ENCODE measurements at places on chromosomes 6 and 20.

GRCh38 chr20:46423882-46424482, 17.6 kb upstream of the ELMO2 start:
- no peak overlapping the region for H3K4me3 ChIP-seq
- no peak overlapping the region for H3K27ac ChIP-seq
- H3K4me1 ChIP-seq = no peaks in the 10 kb centered on the region
- no peaks in the 10 kb centered on the region for H3K36me3 ChIP-seq

DNA sequence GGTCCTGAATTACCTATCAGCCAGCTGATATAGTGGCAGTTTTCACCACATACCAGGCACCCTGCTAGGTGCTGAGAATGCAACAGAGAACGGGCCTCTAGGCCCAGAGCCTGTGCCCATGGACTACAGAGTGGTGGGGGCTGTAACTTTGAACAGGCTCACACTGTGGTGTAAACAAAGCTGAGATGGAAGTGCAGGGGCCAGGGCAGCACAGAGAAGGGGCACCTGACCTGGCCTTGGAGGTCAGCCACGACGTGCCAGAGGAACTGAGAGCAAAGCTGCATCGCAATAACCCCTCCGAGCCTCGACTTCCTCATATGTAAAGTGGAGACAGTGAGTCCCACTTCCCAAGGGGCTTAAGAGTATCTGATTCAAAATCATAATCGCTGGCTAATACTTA, 105.8 kb downstream of the MAFB start:
- H3K36me3 ChIP-seq = no peaks in the 10 kb centered on the region
- DNase-seq = no peak
- no peaks in the 10 kb centered on the region for H3K4me1 ChIP-seq
- no peak overlapping the region for H3K27ac ChIP-seq
- H3K27me3 ChIP-seq = peaks cover 15% of the 10 kb centered on the region

- no peak overlapping the region for H3K4me3 ChIP-seq
- no peaks in the 10 kb centered on the region for H3K36me3 ChIP-seq
- H3K27me3 ChIP-seq = no peaks in the 10 kb centered on the region
- no peak overlapping the region for H3K27ac ChIP-seq
- no peak for DNase-seq
- no peaks in the 10 kb centered on the region for H3K4me1 ChIP-seq
These were observed 217.1 kb upstream of the MAN1A1 start for GRCh38 chr6:119566546-119567260.

DNA sequence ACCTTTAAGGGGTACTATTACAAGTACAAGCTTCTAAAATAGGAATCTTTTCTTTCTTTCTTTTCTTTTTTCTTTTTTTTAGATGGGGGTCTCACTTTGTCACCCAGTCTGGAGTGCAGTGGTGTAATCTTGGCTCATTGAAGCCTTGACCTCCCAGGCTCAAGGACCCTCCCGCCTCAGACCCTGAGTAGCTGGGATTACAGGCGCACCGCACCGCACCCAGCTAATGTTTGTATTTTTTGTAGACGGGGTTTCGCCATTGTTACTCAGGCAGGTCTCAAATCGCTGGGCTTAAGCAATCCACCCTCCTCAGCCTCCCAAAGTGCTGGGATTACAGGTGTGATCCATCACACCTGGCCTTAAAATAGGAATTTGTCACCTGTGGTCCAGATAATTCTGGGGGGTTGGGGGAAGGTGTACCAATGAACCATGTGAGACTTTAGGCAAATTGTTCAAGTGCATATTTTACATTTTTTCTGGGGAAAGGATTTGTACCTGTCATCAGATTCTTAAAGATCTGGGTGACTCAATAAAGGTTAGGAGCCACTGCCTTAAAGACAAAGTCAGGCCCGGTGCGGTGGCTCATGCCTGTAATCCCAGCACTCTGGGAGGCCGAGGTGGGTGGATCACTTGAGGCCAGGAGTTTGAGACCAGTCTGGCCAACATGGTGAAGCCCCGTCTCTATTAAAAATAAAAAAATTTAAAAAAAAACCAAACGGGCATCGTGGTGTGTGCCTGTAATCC, 19.7 kb upstream of the SYNJ2 start:
- DNase-seq = no peak
- H3K27me3 ChIP-seq = no peaks in the 10 kb centered on the region
- H3K4me3 ChIP-seq = no peak overlapping the region
- peaks cover 18% of the 10 kb centered on the region for H3K36me3 ChIP-seq
- H3K27ac ChIP-seq = no peak overlapping the region
- no peaks in the 10 kb centered on the region for H3K4me1 ChIP-seq

DNA sequence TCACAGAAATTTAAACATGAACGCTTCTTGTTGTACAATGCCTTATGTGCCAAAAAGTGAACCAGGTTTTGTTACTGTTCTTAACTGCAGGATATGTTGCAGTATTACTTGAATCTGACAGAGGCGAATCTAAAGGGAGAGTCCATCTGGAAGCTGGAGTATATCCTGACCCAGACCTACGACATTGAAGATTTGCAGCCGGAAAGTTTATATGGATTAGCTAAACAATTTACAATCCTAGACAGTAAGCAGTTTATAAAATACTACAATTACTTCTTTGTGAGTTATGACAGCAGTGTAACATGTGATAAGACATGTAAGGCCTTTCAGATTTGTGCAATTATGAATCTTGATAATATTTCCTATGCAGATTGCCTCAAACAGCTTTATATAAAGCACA, 19.9 kb downstream of the SMPDL3A start:
- no peak for DNase-seq
- no peak overlapping the region for H3K27ac ChIP-seq
- no peak overlapping the region for H3K4me3 ChIP-seq
- peaks cover 14% of the 10 kb centered on the region for H3K36me3 ChIP-seq

DNA sequence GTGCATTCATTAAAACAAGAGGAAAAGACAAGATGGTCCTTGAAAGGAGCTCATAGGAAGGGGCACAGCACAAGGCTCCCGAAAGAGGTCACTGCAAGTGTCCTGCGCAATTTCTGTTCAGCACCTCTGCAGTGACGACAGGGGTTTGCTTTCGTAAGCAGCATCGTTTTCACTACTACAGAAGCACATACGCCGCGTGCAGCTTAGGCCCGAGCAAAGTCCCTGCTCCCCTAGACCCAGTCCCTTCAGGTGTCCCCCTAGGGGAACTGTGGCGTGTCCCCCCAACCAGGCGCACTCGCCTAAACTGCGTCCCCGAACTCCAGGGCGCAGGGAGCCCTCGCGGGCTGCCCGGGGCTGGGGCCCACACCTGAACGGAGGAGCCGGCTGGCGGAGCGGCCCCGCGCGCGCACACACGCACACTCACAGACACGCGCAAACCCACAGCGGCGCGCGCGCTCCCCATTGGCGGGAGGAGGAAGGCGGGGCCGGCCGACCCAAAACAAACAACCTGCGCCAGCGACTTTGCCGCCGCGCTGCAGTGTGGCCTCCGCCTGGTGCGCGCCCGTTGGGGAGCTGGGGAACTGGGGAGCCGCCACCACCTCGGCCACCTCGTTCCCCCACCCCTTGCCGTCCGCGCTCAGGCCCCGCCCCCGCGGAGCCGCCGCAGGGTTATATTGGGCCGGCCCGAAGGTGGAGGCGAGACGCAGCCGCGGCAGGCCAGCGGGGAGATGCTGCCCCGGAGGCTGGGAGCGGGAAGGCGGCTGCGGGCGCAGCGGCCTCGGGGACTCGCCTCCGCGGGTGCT, at the start of gene FOXQ1:
TSS of gene FOXQ1 (plus strand) at position 699 of the 803 bp plus-strand sequence. CDS start 607 bp downstream, outside the sequence.
- H3K4me3 ChIP-seq = peak within 1 kb of the TSS; percentile 69
- no peak within 1 kb of the TSS for H3K27ac ChIP-seq
- peaks cover 89% of the 10 kb centered on the region for H3K27me3 ChIP-seq
- peaks cover 8% of the 10 kb centered on the region for H3K36me3 ChIP-seq
- no peak for DNase-seq

DNA sequence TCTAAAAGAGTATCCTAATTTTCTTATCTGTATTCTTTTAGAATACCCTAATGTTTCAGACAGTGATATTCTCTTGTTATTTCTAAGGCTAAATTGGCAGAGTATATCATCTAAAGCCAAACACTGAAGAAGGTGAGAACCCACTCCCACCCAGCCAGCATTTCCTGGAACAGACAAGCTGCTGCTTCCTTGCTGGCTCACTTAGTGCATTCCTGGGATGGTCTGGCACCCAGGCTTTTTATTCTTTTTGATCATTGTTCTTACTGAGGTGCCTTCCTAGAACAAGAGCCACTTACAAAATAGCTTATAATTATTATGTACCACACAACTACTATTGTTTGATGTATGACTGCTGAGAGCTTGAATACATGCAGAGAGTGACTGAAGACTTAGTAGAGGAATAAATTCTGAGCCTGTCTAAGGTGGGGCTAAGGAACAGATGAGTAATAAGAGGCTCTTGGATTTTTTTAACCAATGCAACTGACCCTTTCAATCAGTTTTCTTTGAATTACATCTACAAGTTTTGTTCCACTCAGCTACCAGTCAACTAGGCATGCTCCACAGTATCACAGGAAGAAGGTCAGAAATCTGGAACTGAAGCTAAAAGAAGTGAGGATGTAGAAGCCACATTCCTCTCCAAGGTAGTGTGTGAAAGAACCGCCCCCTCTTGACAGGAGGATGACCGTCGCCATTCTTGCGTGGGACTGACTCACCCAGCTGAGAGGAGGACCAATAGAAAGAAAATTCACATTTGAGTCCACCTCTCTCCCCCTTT, 30.1 kb downstream of the PRPH2 start:
- H3K4me3 ChIP-seq = no peak overlapping the region
- no peaks in the 10 kb centered on the region for H3K27me3 ChIP-seq
- H3K36me3 ChIP-seq = peaks cover 14% of the 10 kb centered on the region
- no peaks in the 10 kb centered on the region for H3K4me1 ChIP-seq
- no peak for DNase-seq
- H3K27ac ChIP-seq = no peak overlapping the region

- no peak for DNase-seq
- H3K27ac ChIP-seq = no peak overlapping the region
- peaks cover 4% of the 10 kb centered on the region for H3K4me1 ChIP-seq
- no peak overlapping the region for H3K4me3 ChIP-seq
- H3K27me3 ChIP-seq = no peaks in the 10 kb centered on the region
- H3K36me3 ChIP-seq = no peaks in the 10 kb centered on the region
These were observed 92.9 kb downstream of the TFAP2C start for GRCh38 chr20:56722042-56722441.

DNA sequence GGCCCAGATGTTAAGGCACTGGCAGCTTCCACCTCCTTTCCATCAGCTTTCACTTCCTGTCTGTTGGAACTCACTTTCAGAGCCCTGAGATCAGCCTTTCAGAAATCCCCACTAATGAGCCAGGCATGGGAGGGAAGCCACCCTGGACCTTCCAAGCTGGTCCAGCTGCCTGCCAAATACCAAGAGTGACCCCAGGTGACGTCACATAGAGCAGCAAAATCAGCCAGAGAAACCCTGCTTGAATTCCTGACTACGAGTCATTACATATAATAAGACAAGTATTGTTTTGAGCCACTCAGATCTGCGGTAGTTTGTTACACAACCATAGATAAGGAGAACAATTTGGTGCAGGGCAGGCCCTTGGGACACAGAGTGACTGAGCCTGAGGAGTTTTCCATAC, 556.0 kb upstream of the JAG1 start:
- peaks cover 30% of the 10 kb centered on the region for H3K4me1 ChIP-seq
- no peak overlapping the region for H3K27ac ChIP-seq
- H3K27me3 ChIP-seq = no peaks in the 10 kb centered on the region
- no peak for DNase-seq
- H3K36me3 ChIP-seq = no peaks in the 10 kb centered on the region
- no peak overlapping the region for H3K4me3 ChIP-seq

GRCh38 chr6:100115407-100116101, 121.5 kb upstream of the MCHR2 start:
- no peaks in the 10 kb centered on the region for H3K36me3 ChIP-seq
- DNase-seq = no peak
- H3K4me1 ChIP-seq = peaks cover 4% of the 10 kb centered on the region
- H3K4me3 ChIP-seq = no peak overlapping the region

DNA sequence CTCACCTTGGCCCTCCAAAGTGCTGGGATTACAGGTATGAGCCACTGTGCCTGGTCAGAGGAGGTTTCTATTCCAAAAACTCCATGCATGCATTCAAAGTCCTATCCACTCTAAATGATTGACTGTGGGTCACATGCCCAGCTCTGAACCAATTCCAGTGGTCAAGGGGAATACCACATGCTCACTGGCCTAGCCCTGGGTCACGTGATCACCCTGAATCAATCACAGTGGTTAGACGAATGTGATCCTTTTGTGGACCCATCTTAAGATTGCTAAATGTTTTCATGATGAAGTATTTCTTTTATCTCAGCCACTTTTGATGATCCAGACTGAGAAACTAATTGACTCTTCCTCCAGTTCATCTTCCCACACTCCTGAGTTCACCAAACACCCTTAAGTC, 475.8 kb downstream of the PREX1 start:
- no peak overlapping the region for H3K27ac ChIP-seq
- H3K4me1 ChIP-seq = peaks cover 23% of the 10 kb centered on the region
- no peaks in the 10 kb centered on the region for H3K27me3 ChIP-seq
- H3K36me3 ChIP-seq = no peaks in the 10 kb centered on the region
- H3K4me3 ChIP-seq = no peak overlapping the region
- DNase-seq = no peak

DNA sequence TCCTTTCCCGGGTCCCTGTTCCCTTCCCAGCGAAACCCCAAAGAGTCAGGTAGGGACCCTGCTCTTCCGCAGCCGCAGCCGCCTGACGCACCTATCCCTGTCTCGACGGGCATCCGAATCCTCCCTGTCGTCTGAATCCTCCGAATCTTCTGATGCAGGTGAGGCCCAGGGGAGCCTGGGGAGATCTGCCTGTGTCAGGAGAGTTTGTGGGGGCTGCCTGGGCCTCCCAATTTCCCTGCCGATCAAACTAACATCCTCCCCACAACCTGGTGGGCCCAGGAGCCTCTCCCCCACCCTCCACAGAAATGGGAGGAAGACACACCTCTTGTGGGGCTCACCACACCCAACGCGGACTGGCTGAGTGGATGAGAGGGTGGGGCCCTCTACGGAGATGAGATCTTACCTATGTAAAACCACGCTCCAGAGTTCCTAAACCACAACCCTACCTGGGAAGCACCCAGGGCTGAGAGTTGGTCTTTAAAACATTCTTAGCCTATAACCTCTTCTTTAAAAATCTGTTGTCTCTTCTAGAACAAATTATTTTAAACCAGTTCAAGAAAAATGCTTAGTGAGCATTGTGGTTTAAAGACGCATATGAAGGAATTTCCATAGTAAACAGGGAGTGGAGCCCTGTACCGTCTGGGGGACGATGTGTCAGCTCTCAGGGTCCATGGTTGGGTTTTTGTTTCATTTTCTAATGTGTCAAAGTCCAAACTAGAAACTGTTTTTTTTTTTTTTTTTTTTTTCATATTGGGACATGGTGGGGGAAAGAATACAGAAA, 1.7 kb downstream of the CDC25B start:
- H3K36me3 ChIP-seq = peaks cover 5% of the 10 kb centered on the region
- no peak for DNase-seq
- H3K4me1 ChIP-seq = peaks cover 51% of the 10 kb centered on the region
- H3K27ac ChIP-seq = no peak overlapping the region
- no peaks in the 10 kb centered on the region for H3K27me3 ChIP-seq
- H3K4me3 ChIP-seq = peak overlapping the region; percentile 89

Data from neural crest cell (in vitro differentiated cells).